ENCODE measurements at places on chromosomes 1 and 21.

- DNase-seq, result no peak
Measured at GRCh38 chr21:17082843-17083483, 429.9 kb upstream of the CXADR start.

DNA sequence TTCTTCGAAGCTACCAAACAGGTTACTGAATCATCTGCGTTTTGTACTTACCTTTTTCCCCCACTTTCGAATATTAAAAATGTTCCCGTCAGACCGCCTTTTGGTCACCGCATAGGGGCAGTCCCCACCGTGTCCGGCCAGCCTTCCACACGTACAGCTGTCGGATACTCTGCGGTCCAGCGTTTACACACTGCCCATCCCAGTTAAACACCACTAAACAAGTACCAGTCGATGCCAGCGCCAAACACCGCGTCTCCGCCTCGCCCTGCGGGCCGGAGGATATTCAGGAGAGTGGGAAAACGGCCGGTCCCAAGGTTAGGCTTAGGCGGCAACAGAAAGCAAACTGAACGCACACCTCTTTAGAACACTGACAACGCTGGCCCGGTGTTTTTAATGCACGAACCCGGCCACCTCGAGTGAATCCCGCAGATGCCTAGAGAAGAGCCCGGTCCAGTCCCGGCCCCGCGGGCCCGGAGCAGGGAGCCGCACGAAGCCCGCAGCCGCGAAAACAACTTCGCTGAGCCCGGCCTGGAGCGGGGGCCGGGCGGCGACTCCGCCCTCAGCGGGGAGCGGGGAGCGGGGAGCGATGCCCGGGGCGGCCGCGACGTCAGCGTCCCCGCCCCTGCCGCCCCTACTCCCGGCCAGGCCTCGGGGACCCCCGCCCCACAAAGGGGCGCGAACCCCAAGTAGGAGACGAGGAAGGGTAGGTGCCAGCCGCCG, 730 bp upstream of the PHF13 start:
- no peak for DNase-seq

GRCh38 chr1:26021647-26022403, at the start of gene EXTL1:
TSS of gene EXTL1 (plus strand) at chr1:26021775. CDS start at chr1:26022647, 872 bp downstream.
- DNase-seq, result no peak

DNA sequence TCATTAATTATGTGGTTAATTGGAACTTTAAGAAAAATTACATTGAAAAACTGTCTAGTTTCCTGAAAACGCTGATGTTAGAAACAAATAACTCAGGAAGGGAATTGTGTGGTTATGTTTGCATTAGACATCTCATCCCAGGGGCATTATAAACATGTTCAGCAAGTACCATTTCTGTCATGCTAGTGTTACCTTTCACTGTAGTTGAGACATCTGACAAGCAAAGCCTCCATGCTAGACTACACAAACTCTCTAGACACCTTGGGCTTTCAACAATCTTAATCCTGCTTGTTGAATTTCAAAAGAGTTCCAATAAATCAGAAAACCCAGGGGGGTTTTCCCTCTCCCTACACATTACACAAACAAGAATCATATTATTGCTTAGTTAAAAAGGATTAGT, 536.8 kb downstream of the KCNT2 start:
- DNase-seq, result no peak

GRCh38 chr1:115277276-115277675, 60.8 kb downstream of the NGF start:
- no peak for DNase-seq

DNA sequence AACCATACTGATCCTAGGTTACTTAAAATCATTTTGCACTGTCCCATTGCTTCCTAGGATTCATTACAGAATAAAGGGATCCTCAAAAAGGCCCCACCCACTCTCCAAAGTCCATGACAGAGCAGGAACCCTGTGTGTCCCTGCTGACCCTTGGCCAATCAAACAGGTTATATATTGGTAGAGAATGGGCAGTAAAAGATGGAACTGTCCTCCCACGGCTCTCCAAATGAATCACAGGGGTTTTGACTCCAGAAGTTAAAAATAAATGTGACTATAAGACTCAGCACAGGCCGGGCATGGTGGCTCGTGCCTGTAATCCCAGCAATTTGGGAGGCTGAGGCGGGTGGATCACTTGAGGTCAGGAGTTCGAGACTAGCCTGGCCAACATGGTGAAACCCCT, 65.5 kb downstream of the ACOT7 start:
- DNase-seq, result no peak

DNA sequence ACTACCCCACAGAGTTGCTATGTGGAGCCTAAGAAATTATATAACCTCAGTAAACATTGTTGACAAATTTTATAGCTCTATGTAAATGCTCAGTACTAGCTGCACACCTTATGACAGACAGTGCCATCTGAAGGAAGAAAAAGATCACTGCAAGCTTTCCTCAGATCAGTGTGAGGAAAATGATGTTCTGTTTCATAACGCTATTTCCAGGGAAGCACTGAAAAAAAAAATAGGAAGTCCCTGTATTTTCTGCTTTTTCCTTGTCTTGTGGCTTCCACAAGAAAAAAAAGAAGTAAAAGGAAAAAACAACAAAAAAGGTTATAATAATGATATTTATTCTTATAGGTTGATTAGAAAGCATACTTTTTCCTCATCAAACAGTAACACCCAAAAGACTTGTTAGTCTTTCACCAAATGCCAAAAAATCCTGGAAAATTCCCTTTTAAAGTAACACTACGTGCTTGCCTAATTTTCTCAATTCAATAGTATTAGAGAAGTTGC, 23.2 kb downstream of the LYST start:
- DNase-seq, result no peak

DNA sequence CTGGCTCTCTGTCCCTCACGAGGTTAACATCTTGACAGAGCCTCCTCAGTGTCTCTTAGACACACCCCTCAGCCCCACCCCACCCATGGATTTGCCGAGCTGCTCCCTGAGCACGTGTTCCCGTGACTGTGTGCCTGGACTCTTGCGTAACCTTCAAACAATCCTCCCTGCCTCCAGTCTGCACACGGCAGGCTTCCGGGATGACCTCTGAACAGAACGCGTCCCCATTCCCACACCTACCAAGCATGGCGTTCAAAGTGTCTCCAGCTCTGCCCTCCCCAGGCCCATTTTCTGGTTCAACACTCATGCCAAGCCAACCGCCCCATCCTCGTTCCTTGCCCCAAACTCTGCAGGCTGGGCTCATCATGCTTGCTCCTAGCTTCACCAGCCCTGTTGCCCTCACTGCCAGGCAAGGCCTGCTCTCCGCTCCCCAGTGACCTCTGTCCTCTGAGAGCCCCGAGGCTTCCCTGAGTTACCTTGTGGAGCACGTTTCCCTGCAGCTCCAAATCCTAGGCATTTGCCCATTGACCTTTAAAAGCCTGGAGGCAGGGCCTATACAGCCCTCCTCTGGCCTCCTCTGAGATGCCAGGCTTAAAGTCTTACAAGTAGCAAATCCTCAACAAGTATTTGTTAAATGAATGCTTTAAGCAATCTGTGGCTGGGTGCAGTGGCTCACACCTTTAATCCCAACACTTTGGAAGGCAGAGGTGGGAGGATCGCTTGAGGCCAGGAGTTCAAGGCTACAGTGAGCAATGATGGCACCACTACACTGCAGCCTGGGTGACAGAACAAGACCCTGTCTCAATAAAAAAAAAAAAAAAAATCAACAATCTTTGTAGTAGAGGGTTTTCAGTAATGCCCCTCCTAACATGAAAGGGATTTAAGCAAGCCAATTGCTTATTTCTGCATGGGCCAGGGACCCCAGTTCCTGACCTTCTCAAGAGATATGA, 5.0 kb downstream of the AGT start:
- no peak for DNase-seq

- no peak for DNase-seq
Measured at GRCh38 chr21:9838738-9839642, 682.4 kb upstream of the TPTE start.

DNA sequence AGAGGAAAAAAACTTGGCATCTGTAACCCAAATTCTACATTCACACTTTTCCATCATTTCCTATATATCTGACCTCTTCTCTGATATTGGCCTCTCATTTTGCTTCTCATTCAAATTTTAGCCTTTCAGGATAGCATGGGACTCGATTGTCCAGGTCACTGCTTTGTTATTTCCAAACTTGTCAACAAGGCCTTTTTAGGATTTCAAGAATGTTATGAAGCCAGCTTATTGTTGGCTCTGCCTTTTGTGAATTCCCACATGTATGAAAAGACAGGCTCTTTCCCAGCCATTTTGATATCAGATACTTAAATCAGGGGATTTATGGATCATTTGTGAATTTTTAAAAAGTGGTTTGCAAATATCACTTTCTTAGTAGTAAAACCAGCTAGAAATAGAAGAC, 663.5 kb downstream of the NCAM2 start:
- no peak for DNase-seq

DNA sequence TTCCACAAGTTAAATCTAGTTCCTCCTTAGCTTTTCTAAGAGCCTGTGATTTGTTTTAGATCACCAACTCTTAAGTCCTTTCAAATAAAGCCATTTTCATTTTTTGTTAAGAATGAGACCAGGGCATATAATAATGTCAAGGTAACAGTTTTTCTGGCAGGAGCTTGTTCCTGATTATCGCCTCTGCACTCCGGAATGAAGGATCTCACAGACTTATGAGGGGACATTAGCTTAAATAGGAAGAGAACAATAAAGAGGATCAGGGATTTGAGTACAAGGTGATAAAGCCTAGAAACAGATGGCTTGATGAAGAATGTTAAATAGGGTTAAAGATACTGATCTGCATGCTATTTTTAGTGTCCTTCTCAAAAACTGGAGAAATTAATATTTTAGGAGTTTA, 13.6 kb upstream of the OTUD7B start:
- DNase-seq, result no peak

GRCh38 chr1:185594786-185595410, 139.3 kb upstream of the HMCN1 start:
- DNase-seq, result no peak

GRCh38 chr21:30561264-30561895, at the start of gene KRTAP19-7:
TSS of gene KRTAP19-7 (minus strand) at chr21:30561314. CDS start at chr21:30561289, 25 bp downstream.
- no peak for DNase-seq

Measured in CMK (cell line).